Skin of body (tissue), 3 donors: ENCODE measurements at places on chromosomes 12 and 14.

- DNase-seq: no peak
These were observed 54.1 kb downstream of the SPTSSA start for GRCh38 chr14:34407951-34408350.

DNA sequence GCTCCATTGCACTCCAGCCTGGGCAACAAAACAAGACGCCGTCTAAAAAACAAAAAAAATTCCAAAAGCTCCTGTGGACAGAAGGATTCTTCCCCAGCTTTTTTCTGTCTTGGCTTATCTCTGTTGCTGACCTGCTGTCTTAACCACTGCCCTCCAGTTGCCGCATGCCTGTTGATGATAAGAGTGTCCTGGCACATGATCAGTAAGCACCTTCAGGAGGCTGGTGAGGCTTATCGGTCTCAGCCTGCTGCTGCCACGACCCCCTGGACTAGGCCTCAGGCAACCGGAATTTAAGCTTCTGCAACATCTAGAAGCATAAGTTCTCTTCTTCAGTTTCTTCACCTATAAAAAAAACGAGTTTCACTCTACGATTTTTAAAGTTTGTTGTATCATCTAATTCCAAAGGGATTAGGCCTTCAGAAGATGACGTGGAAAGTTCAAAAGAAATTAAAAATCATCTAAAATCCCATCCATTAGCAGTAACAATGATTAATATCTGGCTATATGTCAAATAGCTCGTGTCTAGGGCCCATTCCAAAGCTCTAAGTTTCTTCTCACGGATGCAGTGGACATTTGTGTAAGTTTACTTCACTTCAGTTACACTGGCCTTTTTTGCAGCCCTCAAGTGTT, 46.4 kb downstream of the RESF1 start:
- DNase-seq: no peak

- DNase-seq: no peak
These were observed 283.4 kb downstream of the DAD1 start for GRCh38 chr14:22305607-22306006.

DNA sequence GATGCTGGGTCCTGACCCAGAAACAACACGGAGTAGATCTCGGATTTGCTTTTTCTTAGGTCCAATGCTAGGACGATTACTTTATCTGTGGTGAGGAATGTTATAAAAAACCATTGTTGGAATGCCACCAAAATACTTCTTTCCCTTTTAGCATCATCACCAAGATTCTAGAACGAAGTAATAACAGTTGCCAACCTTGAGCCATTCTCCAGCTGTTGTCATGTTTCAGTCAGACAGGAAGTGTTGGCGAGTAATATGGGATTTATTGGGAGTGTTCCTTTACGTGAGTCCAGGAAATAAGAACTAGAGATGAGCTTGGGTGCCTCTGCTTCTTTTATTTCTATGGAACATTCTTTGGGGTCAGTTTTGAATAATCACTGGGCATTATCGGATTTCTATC, 892.9 kb downstream of the DIO2 start:
- DNase-seq: no peak

GRCh38 chr12:89185181-89185580, 167.1 kb downstream of the DUSP6 start:
- DNase-seq: no peak
